Kidney epithelial cell (primary cell): ENCODE measurements at places on chromosomes 7 and 10. TPM values are rescaled to one million over a fixed set of nuclear protein-coding genes. Genes with fewer than 3 reads are reported as not detected.

DNA sequence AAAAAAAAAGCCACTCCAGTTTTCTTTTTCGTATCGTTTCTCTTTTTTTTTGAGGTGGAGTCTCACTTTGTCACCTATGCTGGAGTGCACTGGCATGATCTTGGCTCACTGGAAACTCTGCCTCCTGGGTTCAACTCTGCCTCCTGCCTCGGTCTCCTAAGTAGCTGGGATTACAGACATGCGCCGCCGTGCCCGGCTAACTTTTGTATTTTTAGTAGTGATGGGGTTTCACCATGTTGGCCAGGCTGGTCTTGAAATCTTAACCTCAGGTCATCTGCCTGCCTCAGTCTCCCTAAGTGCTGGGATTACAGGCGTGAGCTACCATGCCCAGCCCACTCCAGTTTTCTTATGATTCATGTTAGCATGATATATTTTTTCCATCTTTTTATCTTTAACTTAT lies 92.7 kb downstream of the ANKRD61 start:
- DNase-seq, result no peak

- DNase-seq, result no peak
These were observed 97.2 kb downstream of the FRMD4A start for GRCh38 chr10:14233566-14233965.

The CLRN3 gene
- total RNA-seq, result not detected in 2 replicates

GRCh38 chr10:79046741-79047583 lies 21.8 kb upstream of the ZMIZ1 start:
- no peak for DNase-seq

DNA sequence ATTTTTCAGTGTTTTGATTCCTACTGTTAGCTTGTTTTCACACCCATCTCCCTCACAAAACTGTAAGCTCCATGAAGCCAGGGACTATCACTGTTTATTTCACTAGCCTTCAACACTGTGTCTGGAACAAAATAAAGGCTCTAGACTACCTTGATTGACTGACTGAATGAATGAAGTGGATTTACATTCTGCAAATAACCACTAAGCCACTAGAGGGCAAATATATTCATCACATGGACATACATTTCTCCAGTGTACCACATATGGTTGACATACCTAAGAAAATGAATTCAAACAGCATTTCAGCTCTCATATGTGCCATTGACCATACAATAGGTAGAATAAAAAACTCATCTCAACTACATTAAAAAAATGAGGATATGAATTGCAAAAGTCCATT lies 185.9 kb downstream of the RAB11FIP2 start:
- no peak for DNase-seq

The UCMA gene
- total RNA-seq, result not detected in 2 replicates

DNA sequence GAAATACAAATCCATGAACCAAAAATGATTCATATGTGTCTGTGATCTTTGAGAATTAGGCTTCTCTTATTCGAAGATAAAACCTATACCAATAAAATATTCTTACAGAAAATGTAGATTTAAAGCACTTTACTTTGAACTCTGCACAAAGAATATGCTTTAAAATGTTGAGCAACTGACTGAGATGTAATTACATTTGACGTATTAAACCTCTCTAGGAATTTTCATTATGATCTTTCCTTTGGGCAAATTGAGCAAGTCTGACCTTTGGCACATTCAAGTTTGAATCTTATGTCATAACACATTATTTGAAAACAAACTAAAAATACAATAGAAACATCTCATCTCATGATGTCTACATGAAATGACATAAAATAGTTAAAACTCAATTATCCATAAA lies 69.2 kb upstream of the AHR start:
- DNase-seq, result no peak

The CYP2C19 gene
- total RNA-seq, result not detected in 2 replicates

DNA sequence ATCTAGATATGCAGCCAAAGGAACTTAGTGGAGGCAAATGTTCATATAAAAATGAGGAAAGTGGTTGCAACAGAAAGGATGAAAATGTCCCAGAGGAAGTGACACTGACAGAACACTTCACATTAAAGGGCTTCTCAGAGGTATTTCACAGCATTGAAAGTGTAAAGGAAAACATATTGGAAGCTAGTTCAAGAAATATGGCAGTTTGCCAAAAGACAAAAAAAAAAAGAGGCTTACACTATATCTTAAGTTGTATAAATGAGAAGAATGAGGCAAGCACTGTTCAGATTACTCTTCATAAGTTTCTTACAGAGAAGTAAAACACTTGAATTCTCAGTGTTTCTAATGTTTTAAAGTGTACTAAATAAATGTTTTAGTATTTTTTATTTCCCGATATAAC lies 20.1 kb downstream of the RUNDC3B start:
- no peak for DNase-seq
